ENCODE measurements at places on chromosomes 4 and X.
A peak's percentile ranks its signal among the peaks of the same experiment; 100 is the strongest.

GRCh38 chrX:17007134-17007768 is 60.8 kb downstream of the REPS2 start:
- DNase-seq: peak; percentile 43

DNA sequence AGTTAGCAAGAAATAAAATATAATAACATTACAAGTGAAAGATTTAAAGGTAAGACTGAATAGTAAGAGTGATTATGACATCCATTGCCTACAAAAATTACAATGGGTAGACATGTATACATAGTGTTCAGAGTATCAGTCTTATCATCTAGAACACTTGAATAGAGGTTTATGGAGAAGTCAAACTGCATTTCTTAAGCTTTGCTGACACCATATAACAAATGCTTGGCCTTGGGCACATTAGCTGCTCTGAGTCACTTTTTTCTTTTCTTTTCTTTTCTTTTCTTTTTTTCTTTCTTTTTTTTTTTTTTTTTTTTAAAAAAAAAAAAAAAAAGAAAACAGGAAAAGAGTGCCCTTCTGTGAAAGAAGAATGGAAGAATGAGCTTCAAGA is 220.0 kb downstream of the SPCS3 start:
- DNase-seq: no peak

GRCh38 chrX:1162119-1162916 is 50.1 kb downstream of the CRLF2 start:
- no peak for DNase-seq

DNA sequence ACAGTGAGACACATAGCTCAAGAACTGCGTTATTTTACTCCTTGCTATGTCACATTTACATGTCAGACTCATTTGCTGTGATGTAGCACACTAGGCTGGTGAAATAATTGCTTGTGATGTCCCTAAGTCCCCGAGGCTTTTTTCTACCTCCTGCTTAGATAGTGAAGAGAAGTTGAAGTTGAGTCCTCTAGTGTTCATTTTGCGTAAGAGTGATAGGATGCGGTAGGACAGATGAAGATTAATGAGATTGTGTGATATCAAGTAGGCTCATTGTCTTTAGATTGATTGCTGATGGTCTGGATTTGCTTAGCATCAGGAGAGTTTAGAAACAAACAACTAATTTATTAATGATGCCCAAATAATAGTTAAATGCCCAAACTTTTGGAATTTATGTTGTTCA is 173.6 kb upstream of the NUDT6 start:
- peak; percentile 63 for DNase-seq

GRCh38 chrX:4805502-4805901 is 1092.1 kb upstream of the PRKX start:
- DNase-seq: peak; percentile 87

DNA sequence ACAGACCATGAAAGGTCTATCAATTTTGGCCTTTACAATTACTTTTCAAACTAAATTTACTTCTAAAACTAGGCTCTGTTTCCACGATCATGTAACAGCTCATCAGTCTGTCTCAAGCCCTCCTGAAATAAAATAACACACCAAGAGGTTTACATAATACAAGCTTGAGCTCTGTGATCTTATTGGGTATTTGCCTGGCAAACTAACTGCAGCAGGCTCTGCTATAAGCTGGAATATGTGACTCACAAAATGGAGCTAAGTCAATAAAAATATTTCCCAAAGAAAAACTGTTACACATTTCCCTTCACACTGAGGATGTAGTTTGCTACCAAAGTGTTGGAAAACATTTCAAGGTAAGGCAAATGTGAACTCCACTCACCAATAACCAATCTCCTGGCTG is 94.7 kb upstream of the GPM6B start:
- no peak for DNase-seq

DNA sequence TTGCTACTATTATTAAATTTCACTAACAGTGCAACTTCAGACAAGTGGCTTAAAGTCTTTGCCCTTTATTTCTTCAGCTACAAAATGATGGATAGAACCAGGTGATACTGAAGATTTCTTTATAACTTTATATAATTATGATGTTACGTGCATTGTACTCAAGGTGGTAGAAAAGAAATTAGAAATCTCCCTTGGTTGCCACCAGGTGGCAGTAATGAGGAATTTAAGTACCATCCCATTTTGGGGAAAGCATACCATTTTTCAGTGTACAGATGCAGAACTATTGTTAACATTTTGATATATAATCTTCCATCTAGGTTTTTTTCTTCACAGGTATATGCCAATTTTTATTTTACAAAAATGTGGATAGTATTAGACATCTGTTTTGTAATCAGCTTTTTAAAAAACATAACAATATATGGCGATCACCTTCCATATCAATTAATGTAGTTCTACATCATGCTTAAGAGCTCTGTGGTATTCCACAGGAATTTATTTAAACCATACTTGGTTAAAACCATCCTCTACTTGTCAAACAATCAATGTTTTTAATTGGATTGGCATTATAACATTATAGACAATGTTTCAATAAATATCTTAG is 37.7 kb upstream of the RAB33B start:
- DNase-seq: peak; percentile 72

DNA sequence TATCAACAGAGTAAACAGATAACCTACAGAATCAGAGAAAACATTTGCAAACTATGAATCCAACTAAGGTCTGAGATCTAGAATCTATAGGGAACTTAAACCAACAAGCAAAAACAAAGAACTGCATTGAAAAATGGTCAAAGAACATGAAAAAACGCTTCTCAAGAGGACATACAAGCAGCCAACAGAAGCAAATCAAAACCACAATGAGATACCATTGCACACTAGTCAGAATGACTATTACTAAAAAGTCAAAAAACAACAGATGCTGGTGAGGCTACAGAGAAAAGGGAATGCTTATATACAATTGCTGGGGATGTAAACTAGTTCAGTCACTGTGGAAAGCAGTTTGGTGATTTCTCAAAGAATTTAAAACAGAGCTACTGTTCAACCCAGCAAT is 255.7 kb downstream of the TMEM47 start:
- no peak for DNase-seq

DNA sequence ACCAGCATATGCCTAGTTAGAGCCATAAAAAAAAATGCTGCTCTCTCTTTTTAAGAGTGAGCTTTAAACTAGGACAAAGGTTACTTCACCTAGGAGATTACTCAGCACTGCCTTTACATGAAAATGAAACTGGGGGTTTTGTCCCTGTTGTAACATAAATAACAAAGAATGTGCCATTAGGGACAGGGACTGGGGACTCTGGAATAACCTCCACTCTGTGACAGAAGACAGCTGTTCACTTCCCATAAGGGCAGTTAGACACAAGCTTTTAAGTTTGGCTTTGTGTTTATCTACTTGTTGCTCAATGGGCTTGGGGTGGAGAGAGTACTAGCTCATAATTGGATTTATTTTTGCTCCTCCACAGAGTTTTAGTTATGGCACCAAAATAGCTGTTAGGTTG is 11.9 kb downstream of the ENPEP start:
- peak; percentile 58 for DNase-seq

DNA sequence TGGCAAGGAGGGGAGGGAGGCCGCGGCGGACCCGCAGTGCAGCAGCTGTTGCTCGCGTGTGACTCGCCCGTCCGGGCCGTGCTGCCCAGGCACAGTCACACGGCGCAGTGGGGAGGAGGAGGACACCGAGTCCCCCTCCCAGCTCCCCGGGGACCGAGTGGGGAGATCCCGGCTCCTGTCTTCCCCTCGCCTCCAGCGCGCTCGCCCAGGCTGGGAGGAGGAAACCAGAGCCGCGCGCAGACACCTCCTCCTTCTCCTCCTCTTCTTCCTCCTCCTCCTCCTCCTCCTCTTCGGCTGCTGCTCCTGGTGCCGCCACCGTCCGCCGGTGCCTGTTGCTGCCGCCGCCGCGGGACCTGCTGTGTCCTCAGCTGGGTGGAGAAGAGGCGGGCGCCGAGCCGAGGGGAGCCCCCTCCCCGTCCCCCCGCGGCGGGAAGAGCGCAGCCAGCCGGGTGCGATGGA is at the start of gene TBC1D1:
Gene TBC1D1 (plus strand): TSS at position 284 of the 459 bp plus-strand sequence. CDS start 11,012 bp downstream, outside the sequence.
- peak; percentile 17 for DNase-seq

- no peak for DNase-seq
Observed at GRCh38 chrX:147764868-147765267, 146.9 kb upstream of the FMR1 start.

DNA sequence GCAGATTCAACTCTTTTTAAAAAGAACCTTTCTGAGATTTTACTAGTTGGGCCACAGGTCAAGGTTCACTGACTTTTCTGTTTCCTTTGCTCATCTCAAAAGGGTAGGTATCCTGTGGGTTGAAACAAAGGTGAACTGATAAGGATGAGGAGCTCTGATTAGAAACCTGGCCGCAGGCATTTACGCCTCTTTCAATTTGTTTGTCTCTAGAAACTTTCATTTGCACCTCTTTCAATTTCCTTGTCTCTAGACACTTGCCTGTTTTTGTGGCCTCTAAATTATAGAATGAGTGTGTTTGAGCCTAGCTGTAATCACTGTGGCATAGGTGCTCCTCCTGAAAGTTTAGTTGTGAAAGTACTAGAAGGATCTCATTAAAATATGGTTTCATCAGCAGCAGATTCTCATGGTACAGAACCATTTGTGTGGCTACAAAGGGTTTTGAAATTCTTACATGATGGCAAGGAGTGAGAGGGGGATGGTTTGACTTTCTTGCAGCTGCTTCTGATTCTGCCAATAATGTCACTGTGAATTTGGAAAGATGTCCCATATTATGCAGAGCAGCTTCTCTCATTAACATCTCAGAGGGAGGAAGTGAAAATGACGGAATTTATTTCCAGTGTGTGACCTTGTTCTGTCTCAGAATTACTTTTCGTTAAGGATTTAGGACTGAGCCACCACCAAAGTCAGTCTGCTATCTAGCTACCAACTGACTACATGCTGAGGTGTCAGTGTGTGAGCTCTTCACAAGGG is 142.2 kb downstream of the SH2D1A start:
- no peak for DNase-seq

DNA sequence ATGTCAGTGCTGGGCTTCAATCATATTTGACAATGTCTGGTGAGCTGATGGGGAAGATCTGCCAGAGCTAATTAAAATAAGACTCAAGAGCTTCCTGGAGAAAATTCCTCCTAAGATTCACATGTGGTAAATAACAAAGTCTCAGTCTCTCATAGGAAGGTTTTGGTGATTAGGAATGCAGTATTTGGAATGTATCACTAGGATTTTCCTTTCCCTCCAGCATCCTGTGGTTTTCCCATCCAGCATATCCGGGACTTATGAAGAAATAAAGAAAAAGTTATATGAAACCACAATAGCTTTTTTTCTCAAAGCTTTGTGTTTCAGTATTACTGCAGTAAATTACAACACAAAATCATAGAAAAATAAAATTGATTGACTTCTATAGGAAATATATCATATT is 1597.1 kb downstream of the ADGRL3 start:
- no peak for DNase-seq

DNA sequence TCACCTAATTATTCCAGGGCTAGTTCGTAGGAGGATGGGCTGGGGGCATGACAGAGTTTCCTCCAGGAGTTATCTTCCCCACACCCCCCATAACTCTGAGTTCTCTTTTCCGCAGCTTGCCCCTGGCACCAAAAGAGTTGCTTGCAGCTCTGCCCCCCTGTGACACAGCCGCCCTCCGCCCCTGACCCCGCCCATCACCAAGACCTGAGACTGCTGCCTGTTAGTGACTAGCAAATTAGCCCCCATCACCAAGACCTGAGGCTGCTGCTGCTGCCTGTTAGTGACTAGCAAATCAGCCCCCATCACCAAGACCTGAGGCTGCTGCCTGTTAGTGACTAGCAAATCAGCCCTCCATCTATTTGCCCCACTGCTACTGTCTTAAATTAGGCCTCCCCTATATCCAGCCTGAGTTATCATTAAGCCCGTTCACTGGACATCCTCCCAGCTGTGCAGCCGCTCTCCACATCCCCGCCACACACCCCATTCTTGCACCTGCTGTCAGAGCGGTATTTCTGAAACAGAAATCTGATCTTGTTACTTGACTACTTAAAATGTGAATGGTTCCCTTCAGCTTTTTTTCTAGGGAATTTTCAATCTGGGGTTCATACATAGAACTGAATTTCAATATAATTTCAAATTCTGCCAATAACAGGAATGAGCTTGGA is 1.5 kb upstream of the PAPSS1 start:
- DNase-seq: peak; percentile 16

DNA sequence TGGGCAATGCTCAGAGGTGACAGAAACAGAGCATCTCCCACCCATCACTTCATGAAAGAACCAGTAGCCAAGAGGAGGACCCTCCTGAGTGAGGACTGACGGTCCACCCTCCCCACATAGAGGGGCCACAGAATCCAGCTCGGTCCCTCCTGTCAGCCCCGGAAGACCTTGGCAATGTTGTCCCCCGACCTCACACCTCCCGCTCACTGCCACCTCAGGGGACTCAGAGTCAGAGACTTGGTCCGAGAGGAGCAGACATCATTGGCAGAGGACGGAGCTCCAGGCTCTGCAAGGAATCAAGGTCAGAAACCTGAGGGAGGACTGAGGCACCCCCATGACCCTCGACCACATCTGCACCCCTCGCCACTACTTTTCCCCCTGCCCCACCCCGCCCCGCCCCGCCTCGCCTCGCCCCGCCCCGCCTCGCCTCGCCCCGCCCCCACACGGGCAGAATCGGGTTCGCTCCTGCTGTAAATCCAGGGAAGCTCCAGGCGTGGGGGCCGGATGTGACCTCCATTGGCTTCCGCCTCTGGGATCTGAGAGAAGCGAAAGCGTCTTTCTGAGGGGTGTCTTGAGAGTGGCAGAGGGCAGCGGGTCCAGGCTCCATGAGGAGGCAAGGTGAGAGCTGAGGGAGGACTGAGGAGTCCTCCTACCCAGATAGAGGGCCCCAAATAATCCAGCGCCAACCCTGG is at the start of gene MAGEA11:
Gene MAGEA11 (plus strand): TSS at position 516 of the 692 bp plus-strand sequence. CDS start 1,100 bp downstream, outside the sequence.
- no peak for DNase-seq

DNA sequence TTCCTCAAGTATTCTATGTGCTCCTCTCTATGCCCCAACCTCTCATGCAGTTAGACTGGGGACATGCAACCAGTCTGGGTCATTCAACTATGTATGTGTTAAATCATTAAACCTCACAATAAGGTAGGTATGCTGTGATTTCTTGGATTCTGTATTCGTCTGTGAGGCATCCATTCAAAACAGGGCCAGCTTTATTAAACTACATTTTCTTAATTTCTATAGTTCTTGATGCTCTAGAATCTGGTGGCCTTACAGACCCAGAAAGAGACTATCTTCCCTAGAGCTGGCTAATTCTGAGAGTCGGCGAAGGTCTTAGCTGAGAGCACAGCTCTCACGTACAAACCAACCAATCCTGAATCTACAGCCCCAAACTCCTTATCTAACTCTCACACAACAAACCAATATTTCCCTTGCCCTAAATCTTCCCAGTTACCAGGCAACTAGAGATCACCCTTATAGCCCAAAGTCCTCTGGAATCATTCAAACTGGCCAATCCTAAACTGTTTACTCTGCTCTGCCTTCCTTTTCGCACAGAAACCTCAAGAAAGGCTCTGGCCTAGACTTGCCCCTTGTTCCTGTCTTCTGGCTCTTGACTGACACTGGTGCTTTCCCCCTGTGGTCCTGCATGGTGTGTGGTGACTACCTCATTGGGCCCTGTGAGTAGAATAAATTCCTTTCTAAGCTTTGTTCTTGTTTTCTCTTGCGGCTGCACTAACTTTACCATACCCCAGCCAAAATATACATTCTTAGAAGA is 203.5 kb upstream of the TET2 start:
- DNase-seq: peak; percentile 87
